ENCODE measurements at places on chromosomes 7 and 10.

- peak; percentile 21 for DNase-seq
Measured at GRCh38 chr10:96470116-96470743, 43.5 kb downstream of the TLL2 start.

GRCh38 chr7:885893-886625, 9.7 kb downstream of the GET4 start:
- DNase-seq = no peak

GRCh38 chr7:154864523-154864891, 138.4 kb downstream of the PAXIP1 start:
- DNase-seq = no peak

DNA sequence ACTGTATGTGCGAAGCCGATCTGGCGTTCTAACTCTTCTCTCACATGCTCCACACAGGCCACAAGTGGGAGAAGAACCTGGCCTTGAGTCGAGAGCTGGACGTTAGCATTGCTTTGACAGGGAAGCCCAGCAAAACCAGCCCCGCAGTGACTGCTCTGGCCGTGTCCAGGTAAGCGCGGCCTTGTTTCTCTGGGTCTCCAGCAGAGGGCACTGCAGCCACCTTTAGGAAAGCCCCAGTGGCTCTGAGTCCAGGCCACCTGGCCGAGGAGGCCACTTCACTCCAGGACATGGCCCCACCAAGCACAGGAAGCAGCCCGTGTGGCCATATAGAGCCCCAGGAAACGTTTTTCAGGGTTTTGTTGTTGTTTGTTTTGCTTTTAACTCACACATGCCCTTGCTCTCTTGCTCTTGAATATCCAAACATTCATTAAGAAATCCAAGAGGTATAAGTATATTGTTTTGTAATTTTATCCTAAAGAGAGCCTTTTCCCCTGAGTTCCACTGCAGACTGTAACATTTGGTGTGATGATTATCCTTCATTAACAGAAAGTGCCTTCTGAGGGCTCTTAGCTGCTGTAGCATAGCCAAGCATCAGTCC, 41.8 kb upstream of the LRRC18 start:
- peak; percentile 41 for DNase-seq

DNA sequence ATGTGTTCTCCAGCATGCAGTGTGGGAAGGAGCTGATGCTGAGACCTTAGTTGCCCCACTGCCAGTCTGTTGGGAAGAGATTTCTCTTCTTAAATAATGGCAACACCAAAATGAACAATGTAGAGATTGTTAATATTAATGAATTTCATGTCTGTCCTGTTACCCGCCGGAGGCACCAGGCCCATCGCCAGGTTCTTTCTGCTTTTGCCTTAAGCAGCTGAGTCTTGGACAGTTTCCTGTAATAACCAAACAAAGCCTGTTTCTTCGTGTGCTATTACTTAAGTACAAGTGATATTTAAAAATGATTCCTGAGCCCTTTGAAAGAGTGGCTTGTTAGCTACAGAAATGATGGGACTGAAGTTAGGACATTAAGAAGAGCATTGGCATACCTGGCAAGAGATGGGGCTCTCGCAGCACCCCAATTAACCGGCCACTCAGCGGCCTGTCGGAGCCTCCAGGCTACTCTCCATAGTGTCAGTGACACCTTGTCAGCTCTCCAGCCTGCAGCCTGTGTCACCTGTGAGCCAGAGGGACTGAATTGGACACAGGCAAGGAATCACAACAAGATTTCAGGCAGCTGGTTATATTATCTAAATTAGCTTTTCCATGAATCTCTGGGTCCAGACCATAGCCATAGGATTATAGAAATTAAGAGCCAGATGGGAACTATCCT, 142.0 kb downstream of the CELF2 start:
- no peak for DNase-seq

DNA sequence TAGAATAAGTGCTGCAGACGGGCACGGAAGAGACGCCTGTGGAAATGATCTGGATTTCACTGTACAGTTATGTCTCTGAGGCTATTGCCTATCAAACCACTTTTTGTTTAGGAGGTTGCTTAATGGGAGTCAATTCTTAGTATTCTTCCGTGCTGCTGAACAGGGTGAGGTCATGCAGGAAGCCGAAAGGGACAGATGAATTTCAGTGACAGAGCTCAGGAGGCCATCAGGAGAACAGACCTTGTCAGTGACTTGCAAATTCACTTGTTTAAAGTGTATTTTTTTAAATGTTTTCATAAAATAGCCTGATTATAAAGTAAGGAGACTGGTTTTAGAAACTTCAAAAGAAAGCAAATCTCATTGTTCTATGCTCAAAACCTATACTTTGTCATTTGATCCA, 58.9 kb downstream of the XRCC2 start:
- no peak for DNase-seq

- no peak for DNase-seq
Measured at GRCh38 chr10:9437131-9437530, 1382.6 kb downstream of the GATA3 start.

DNA sequence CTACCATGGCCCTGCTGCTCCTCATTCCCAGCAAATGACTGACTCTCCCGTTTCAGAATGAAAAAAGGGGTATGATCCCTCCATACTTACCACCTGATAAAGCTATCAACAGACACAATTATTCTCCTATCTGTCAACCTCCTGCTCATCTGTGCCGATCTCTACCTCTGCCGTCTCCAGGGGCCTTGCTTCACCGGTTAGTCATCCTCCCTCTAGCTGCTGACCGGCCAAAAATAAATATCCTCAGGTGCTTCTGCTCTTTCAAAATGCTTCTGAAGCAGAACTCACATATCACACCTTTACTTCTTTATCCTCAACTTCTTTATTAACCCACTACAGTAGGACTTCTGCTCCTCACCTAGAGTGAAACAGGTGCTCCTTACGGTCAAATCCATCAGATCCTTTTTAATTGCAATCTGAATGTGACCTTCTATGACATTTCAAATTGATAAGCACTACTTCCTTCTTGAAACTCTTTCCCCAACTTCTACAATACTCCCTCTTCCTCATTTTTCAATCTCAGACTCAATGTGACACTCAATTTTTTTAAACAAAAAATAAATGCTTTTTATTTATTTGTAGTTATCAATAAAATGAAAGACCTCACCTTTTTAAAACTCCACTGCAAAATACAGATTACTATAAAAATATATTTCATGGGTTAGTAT, 63.2 kb downstream of the LMBR1 start:
- DNase-seq = no peak

DNA sequence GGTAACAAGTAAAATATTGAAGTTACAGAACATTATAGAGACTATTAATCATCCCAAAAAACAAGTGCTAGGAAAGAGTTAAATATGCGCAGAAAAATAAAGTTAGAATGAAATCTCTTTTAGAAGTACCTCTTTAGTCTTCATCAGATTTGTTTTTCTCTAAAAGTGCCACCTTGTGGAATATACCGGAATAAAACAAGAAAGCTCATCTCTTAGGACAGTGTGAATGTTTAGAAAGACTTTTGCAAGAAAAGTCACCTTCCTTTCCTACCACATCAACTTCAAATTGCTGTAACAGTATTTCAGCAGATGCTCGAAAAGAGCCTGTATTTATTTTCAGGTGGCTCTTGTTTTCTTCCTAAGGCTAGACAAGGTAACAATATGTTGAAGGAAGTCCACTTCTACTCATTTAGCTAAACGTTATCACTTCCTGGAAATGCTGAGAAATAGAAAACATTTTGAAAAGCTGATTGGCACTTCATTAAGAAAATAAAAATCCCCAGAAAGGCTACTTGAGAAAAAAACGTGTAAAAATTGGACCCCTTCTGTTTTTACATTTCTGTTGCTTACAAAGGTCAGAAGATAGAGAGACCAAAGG, 19.8 kb upstream of the FAM133B start:
- DNase-seq = no peak

- no peak for DNase-seq
Measured at GRCh38 chr10:71975087-71975870, 11.1 kb downstream of the CHST3 start.

GRCh38 chr7:33067921-33068320, 5.3 kb upstream of the NT5C3A start:
- no peak for DNase-seq

GRCh38 chr7:20200361-20200760, 16.8 kb downstream of the MACC1 start:
- DNase-seq = no peak

All from stimulated activated naive CD8-positive, alpha-beta T cell treated with anti-CD3 and anti-CD28 coated beads, Interleukin-15, amount 100 ng/mL, for 72 hours (primary cell).